ENCODE measurements at places on chromosomes 12 and 14.

DNA sequence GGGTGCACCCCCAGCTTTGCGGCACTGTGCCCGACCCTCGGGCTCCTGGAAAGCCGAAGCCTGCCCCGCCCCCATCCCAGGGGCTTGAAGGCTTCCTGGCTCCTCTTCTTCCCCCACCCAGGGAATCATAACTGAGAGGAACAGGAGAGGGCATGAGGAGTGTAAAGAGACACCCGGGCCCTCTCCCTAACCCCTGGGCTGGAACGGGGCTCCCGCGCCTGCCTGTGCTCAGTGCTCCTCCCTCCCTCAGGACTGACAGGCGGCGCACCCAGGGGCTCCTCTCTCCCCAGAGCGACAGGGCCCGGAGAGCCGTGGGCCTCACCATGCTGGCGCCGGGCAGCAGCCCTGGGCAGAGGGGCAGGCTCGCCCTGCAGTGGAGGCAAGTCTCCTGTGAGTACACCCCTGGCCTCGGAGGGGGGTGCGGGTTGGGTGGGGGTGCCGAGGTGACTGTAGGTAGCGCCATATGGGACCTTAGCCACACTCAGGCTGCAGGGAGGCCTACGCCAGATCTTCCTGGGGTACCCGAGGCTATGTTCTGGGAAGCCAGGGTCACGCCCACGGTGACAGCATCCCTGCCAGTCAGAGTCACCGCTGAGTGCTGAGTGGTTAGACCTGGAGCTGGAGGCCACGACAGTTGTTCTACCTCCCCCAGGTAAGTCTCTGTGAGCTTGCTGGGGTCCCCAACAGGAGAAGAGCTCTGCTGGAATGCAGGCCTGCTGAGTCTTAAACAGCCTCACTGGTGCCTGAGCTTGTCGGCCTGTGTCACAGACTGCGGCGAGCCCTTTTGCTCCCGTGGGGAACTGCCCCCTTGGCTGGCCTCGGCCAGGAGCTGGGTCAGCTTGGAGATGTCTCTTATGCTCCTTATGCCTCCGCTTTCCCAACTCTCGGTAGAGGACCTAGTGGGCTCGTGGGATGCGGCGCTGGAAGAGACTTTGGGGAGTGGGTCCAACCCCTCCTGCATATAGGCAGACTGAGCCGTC is 7.8 kb downstream of the LRTM2 start:
- DNase-seq: no peak

- no peak for DNase-seq
Measured at GRCh38 chr14:69005432-69006148, 26.5 kb upstream of the ACTN1 start.

DNA sequence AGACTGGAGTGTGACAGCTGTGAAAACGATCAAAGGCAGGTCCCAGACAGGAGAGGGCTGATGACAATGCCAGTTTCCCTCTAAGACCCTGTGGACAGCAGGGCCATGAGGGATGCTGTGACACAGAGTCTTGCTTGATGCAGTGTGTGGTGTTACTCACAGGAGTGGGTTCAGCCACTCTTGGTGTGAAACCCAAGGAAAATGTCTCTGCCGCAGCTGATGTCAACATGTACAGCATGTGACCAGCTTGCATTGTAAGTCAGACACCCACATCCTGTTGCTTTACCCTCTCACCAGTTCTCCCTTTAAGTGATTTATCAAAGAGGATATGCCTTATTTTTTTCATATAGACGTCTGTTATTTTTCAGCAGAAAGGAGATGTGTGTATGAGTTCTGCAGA is 268.6 kb downstream of the BTG1 start:
- DNase-seq: no peak

GRCh38 chr12:42979746-42980145 is 390.2 kb upstream of the PRICKLE1 start:
- no peak for DNase-seq

- DNase-seq: no peak
Measured at GRCh38 chr14:72525087-72525915, 368.6 kb downstream of the DPF3 start.

DNA sequence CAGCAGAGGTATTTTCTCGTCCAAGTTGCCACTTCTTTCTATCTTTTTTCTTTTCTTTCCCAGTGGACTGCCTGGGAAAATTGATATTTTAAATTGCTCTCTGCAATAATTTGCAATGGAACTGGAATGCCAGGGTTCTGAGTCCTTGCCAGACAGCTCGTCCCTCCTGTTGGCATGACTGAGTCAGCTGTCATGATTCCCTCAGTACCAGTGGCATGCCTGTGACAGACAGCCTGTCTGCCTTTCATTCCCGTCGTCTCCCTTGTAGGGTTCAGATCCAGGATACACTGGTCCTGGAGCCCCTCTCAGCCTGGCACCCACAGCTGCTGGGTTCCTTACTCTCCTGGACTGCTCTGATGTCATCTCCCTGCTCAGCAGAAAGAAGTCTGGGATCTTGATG is 84.8 kb downstream of the PTPN11 start:
- no peak for DNase-seq

DNA sequence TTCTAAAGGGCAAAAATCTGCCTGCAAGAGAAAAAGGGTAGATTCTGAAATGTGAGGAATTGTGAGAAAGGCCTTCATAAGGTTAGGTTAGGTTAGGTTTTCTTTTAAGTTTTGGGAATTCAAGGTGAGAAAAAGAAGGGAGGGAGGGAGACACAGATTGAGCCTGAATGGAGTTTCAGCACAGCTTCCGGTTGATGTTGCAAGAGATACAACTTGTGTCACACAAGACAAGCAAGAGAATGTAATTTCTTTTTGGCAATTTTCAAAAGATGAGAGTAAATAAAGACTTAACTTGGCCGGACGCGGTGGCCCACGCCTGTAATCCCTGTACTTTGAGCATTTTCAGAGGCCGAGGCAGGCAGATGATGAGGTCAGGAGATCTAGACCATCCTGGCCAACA is 63.8 kb downstream of the CPSF2 start:
- no peak for DNase-seq

DNA sequence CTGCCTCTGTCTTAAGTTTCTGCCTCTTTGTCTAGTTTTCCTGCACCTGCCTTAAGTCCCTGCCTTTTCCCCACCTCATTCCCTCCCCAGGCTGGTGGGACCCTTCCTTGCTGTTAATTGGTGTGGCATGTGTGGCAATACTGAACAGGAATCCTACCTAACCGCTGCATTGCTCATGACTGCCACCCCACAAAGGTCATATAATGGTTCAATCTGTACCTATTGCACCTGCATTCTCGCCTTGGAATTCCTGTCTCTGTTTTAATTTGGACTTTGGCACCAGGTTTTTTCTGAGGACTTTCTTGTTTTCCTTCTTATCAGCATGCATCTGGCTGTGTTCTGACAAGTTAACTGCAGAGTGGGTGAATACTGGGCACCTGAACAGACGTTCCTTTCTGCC is 966.2 kb upstream of the TMEM132C start:
- no peak for DNase-seq

- no peak for DNase-seq
Measured at GRCh38 chr12:123336530-123336929, 28.1 kb downstream of the SBNO1 start.

- no peak for DNase-seq
Measured at GRCh38 chr12:106066051-106066705, 72.6 kb downstream of the NUAK1 start.

GRCh38 chr14:72665259-72665658 is 228.6 kb downstream of the DPF3 start:
- no peak for DNase-seq

DNA sequence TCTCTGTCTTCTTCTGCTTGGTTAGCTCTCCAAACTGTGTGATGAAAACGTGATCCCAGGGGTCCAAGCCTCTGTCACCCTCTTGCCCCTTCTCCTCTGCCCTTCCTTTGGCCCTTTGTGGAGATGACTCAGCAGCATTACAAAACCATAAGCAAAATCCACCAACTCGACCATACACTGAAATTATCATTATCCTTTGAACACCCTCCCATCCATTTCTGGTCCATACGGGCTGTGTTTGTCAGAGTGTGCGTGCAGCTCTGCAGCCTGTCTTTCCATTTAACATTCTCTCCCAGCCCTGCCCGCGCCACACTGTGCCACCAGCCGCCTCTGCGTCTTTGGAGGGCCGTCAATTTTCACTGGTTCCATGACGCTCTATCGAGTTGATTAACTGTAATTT is 69.2 kb downstream of the SLC25A47 start:
- no peak for DNase-seq

DNA sequence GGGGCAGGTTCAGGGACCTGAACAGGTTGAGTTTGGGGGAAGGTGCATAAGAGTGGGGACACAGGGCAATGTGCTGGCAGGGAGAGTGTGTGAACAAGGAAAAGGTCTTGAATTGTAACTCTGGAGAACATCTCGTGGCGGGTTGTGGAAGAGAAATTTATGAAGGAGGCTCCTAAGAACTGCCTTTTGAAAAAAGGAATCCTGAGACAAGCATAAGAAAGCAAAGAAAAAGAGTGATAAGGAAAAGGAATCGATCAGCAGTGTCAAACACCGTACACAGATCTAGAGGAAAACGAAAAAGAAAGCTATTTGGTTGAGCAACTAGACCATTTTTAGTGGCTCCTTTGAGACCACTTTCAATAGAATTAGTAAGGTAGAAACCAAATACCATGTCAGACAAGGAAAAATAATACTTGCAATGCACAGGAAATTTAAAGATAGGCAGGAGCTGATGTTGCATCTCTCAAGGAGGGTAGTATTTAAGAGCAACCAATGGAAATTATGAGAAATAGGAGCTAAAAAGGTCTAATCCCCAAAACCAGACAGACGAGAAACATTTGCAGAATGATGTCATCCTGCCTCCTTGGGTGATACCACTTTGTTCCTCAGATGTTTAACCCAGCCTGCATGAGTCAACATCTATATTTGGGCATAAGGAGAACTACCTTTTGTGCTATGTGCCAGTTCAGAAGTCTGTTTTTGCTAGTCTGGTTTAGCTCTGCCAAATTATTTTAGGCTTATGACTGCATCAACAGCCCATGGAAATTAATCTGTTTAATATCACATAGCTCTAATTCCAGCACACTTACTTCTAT is 64.5 kb upstream of the STK38L start:
- no peak for DNase-seq

GRCh38 chr12:90074086-90074485 is 365.4 kb upstream of the ATP2B1 start:
- DNase-seq: no peak

All from right kidney (tissue), 9 donors.